NCI-H2081 treated with DMSO at 0.1 percent for 48 hours (cell line): ENCODE measurements at places on chromosomes 13 and 19.

DNA sequence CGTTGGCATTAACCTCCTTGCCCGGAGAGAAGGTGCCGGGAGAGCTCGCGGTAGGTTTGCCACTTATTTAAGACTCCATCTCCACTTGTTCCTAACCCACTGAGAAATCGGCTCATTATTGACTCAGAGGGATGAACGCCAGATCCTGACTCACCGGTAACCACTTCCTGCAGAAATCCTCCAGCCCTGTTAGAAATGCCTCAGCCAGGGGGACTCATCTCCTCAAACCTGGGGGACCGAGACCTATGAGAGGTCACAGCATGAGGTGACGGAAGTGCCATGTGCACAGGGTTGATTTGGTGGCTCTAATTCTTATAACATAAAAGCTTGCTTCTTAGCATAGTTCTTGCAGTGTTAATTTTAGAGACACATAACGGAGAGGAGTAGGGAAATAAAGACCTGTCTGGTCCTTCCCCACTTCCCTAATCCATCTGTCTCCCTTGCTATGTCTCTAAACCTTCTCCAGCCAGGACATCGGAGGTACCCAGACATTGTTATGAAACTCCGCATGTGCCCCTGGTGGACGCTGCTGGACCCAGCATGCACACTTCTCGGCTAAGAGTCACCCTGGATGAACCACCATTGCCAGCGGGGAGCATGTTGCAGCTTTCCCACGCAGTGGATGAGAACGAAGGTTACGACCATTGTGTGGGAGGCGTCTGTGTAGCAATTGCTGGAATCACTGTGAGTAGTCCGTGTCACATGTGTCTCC, 158.9 kb downstream of the EFNB2 start:
- no peak for DNase-seq

GRCh38 chr19:4067396-4068046, 822 bp upstream of the ZBTB7A start:
- DNase-seq = no peak

DNA sequence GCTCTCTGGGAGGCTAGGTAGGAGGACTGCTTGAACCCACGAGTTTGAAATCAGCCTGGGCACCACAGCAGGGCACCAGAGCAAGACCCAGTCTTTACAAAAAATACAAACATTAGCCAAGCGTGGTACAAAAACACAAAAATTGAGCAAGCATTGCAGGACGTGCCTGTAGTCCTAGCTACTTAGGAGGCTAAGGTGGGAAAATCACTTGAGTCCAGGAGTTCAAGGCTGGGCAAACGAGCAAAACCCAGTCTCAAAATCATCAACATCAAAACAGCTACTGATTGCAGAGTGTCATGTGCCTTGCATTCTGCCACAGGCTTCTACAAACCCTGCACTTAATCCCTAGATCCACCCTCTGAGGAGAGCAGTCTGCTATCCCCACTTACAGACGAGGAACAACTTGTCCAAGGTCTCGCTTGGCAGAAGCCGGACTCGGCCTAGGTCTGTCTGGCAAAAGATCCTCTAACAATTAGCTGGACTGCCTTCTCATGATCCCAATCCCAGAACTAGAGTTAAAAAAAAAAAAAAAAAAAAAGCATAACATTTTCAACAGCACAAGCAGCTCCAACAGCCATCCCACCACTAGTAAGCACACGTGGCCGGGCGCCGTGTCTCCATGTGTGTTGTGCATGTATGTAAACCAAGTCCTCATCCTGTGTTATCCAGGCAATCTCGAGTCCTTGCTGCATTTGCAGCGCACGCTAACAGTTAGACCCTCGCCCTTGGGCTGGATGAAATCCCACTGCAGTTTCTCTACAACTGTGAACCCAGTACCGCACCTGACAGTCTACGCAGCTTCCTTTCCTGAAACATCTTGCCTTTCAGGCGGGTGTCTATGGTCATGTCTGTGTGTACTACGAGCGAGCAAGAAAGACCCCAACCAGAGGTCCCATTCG, 2.0 kb downstream of the PPP6R1 start:
- no peak for DNase-seq

GRCh38 chr13:24124789-24125476, 35.6 kb upstream of the SPATA13 start:
- no peak for DNase-seq

GRCh38 chr13:40064154-40065097, 409.0 kb downstream of the COG6 start:
- no peak for DNase-seq

- DNase-seq = no peak
These were observed 26.1 kb downstream of the GAS6 start for GRCh38 chr13:113837560-113838355.

GRCh38 chr13:43664700-43665191, 122.0 kb downstream of the ENOX1 start:
- DNase-seq = no peak

DNA sequence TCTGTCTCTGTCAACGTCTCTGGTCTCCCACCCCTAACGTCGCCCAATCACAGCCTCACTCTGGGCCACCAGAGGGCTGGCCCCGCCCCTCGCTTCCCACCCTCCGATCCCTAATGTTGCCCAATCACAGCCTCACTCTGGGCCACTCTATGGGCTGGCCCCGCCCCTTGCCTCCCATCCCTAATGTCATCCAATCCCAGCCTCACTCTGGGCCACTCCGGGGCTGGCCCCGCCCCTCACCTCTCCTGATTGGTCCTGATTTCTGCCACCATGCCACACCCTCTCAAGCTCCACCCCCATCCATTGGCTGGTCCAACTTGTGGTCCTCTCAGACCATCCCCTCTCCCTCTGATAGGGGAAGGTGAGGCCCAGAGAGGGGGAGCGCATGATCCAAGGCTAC, 24.9 kb downstream of the CELF5 start:
- no peak for DNase-seq

DNA sequence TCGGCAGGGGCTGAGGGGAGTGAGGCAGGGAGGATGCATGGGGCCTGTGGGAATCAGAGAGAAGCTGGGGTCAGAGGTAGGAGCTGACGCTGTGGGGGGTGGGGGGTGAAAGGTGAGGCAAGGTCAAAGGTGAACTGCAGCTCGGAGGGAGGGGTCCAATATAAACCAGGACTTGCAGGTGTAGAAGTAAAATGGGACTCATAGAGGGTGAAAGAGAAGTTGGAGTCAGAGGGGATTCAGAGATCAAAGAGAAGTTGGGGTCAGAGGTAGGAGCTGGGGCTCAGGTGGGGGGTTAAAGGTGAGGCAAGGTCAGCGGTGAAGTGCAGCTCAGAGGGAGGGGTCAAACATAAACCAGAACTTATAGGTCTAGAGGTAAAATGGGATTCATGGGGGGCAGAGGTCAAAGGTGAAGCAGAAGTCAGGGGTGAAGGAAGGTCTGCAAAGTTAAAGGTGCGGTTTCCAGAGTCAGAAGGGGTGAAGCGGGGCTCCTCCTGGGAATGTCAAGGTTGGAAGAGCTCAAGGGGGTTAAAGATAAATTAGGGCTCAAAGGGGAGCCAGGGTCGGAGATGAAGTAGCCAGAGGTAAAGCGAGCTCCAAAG, 7.6 kb downstream of the TUBB4A start:
- DNase-seq = no peak

GRCh38 chr19:40298026-40298425, 12.9 kb upstream of the AKT2 start:
- no peak for DNase-seq

DNA sequence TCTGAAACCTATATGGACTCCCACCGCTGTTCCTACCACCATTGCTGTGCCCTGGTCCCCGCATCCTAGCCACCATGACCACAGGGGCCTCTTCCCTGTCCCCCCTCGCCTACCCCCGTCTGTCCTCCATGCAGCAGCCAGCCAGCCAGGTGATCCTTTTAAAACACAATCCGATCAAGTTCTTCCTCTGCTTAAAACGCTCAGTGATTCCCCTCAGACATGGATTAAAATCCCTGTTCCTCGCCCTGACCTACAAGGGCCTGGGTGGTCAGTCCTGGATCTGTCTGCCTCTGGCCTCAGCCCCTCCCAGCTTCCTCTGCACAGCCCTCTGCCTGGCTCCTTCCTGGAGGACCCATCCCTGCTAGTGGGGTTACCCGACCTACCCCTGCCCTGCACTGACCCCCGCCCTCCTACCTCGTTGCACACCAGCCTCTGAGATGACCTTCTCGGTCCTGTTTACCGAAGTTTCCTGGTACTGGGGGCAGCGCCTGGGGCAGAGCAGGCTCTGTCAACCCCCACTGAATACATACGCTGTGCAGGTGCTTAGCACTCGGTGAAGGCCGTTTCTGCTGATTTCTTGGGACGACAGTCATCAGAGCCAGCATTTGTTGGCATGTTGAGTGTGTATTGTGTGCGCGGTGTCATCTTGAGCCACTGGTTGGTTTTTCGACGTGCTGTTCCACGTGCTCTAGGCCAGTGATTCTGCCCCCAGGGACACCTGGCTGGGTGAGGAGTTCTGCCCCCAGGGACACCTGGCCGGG, 14.7 kb upstream of the LENG8 start:
- DNase-seq = no peak

- DNase-seq = no peak
These were observed 607.3 kb downstream of the UQCRFS1 start for GRCh38 chr19:28605501-28606268.

DNA sequence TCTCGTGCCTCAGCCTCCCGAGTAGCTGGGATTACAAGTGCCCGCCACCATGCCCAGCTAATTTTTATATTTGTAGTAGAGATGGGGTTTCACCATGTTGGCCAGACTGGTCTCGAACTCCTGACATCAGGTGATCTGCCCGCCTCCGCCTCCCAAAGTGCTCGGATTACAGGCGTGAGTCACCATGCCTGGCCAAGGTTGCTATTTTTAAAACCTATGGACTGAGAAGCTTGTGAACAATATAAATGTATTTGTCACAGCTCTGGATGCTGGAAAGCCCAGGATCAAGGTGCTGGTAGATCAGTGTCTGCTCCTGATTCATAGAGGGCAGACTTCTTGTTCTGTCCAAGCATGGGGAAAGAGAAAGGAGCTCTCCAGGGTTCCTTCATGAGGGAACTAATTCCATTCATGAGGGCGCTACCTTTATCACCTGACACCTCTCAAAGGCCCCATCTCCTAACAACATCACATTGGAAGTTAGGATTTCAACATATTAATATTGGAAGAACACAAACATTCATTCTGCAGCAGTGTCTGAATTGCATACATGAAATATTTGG, 16.1 kb downstream of the CARD8 start:
- DNase-seq = no peak

DNA sequence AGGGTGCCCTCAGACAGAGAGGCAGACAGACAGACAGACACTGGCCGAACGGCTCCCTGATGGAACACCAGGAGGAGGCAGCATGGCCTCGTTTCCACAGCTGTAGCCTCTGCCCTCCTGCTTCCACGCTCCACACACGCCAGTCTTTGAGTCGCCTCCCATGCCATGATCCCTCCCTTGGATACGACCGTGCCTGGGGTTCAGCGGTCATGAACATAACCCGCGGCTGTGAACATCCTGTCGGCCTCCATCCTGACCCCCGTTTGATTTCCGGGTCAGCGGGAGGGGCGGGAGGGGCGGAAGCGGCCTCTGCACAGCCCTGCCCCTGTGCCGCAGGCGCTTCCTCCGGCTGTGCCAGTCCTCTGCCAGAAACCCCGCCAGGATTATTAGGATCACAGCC, 23.4 kb downstream of the GP6 start:
- no peak for DNase-seq

DNA sequence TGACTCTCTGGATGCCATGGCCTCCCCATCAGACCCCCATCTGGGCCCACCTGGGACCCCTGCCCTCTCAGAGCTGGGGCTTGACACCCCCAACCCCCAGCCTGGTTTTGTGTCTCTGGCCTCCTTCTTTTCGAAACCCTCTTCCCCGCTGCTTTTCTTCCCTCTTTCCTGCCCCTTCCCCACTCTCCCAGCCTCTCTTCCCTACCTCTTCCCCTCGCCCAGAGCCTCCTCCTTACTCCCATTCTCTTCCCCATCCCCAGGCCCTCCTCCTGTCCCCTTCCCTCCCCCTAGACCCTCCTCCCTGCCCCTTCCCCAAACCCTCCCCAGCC, 2.1 kb downstream of the TNFSF9 start:
- DNase-seq = no peak

DNA sequence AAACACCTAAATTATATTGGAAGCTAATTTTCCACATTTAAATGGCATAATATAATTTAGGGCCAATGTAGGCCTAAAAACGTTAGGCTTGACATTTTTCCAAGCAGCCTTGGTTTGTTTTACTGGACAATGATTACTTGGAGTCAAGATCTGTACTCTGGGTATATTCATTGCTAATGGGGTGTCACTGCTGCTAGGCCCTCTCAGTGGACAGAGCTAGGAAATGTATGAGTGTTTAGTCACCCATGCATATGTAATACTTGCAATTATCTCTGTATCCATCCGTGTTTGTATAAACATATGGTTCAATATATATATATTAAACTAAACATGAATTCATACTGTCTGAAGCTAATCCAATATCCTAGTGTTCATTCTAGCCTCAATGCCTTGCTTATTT, 598.1 kb downstream of the DCT start:
- no peak for DNase-seq

GRCh38 chr19:48945415-48945814, 9.3 kb upstream of the BAX start:
- no peak for DNase-seq

- no peak for DNase-seq
These were observed at the start of the genes PEG3 and ZIM2 for GRCh38 chr19:56840451-56841192. PEG3 (minus strand) TSS chr19:56840726; CDS start chr19:56824655, 16,071 bp downstream. ZIM2 (minus strand) TSS chr19:56840726; CDS start chr19:56824277, 16,449 bp downstream.

- no peak for DNase-seq
These were observed at the start of gene KCNK6 for GRCh38 chr19:38319421-38320258. KCNK6 (plus strand) TSS chr19:38319845; CDS start chr19:38319951, 106 bp downstream.

DNA sequence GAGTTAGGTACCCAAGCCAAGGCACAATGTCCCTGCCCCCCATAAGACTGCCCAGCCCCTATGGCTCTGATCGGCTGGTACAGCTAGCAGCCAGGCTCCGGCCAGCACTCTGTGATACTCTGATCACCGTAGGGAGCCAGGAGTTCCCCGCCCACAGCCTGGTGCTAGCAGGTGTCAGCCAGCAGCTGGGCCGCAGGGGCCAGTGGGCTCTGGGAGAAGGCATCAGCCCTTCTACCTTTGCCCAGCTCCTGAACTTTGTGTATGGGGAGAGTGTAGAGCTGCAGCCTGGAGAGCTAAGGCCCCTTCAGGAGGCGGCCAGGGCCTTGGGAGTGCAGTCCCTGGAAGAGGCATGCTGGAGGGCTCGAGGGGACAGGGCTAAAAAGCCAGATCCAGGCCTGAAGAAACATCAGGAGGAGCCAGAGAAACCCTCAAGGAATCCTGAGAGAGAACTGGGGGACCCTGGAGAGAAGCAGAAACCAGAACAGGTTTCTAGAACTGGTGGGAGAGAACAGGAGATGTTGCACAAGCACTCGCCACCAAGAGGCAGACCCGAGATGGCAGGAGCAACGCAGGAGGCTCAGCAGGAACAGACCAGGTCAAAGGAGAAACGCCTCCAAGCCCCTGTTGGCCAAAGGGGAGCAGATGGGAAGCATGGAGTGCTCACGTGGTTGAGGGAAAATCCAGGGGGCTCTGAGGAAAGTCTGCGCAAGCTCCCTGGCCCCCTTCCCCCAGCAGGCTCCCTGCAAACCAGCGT, 3.0 kb upstream of the KMT2B start:
- DNase-seq = no peak

DNA sequence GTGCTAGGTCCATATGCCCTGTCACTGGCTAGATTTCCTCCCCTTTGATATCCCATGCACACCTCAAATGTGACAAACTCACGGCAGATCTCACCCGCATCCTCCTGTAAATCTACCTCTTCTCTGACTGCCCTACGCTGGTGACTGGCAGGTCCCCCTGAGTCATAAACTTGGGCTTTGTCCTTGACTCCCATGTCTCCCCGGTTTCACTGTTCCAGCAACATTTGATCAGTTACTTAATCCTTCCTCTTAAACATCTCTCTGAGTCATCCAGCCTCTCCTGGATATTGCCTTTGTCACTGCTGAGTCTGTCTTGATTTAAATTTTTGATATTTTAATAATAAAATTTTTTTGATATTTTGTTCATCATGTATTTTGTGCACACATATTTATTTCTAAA, 26.5 kb downstream of the FAM216B start:
- no peak for DNase-seq
